ENCODE measurements at places on chromosomes 6 and 20. TPM values are rescaled to one million over a fixed set of nuclear protein-coding genes. Genes with fewer than 3 reads are reported as not detected.

GRCh38 chr20:15703171-15703911 lies 869.9 kb downstream of the KIF16B start:
- DNase-seq = no peak

- no peak for DNase-seq
Measured at GRCh38 chr20:8557711-8558110, 425.6 kb downstream of the PLCB1 start.

DNA sequence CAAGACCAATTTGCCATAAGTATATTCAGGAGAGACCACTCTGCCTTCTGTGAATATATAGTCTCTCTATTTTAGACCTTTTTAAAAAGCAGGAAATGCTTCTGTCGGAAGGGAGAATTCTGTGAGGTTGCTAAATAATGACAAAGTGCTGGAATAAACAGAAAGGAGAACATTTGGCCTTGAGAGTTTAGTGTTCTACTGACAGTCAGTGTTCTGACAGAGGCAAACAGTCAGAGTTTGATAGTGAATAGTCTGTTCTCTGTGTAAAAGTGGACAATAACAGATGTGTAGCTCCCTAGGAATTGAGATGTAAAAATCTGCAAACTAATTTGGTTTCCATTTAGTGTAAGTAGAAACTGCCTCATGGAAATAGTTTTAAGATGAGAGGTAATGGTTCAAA lies 220.7 kb downstream of the PHF3 start:
- no peak for DNase-seq

GRCh38 chr6:103011605-103012004 lies 1618.1 kb downstream of the GRIK2 start:
- DNase-seq = no peak

GRCh38 chr6:84103029-84103428 lies 69.5 kb downstream of the MRAP2 start:
- DNase-seq = no peak

- no peak for DNase-seq
Measured at GRCh38 chr6:73515204-73515655, 5.6 kb downstream of the EEF1A1 start.

DNA sequence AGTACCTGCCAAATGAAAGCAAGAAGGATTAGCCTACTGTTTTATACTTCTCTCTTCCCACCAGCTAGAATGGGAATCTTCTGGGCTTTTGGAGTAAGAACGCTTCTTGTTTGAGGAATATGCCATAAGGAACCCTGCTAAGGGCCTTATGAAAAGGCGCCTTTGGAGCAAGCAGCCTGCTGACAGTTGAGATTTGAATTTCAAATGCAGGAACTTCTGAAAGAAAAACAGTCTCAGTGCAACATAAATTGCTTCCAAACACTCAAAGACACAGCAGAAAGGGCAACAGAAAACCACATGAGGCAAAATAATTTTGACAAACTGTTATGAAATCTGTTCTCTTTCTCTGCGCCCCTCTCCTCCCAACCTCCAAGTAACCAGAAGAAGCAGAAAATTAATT lies 149.4 kb upstream of the B3GAT2 start:
- no peak for DNase-seq

DNA sequence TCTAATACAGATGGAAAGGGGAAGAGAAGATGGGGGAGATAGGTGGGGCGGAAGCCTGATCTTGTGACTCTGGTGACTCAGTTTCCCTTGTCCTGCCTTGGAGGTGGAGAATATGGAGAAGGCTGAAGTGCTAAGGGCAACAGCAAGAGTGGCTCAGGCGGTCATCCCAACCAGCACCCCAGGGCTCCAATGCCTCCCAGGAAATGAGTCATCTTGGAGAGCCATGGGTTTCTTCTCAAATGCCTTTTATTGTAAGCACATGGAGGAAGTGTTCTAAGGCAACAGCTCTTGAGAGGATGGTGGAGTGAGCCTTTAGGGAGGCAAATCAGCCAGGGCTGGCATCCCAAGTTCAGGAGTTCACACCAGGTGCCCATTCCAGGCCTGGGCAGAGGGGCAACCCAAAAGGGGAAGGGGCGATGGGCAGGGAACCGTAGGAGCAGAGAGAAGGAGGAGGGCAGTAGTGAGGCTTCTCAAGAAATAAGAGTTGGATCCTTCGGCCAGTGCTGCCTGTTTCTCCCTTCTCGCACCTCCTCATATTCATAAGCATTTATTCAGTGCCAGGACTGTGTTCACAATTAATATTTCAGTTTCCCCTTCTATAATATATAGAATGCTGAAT lies 13.2 kb upstream of the AHCY start:
- no peak for DNase-seq

DNA sequence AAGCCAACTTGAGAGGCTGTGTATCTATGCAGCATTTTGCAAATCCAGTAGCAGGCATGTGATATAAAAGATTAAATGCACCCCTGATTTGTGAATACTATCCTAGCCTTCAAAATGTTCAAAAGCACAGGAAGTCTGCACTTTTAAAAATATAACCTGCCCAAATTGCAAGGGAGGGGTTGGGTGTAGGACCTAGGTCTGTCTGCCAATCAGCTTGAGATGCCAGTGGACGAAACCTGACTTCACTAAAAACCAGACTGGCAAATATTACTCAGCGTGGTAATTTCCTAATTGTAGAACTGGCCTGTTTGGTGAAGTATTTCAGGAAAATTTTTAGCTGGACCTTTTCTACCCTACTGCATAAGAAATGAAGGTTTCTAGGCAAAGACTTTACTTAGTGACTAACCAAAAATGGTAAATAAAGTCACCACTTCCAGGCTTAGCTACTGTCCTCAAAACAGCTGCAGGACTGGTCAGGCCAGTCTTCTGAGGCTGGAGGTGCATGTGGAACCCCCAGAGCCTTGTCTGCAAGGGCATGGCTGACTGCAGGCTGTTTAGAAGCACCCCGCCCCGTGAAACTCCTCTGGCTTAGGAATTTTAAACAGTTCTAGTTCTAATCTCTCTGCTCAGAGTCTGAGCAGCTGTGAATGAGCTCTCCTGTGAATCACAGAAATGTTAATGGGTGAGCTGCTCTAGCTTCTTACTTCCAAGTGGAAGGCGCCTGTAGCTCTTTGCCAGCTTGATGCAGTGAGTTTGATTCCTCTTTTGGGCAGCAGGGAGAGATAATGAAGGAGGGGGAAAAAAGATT lies 104.4 kb upstream of the ESR1 start:
- DNase-seq = no peak

GRCh38 chr20:17460119-17460518 lies 71.1 kb downstream of the BFSP1 start:
- DNase-seq = no peak

DNA sequence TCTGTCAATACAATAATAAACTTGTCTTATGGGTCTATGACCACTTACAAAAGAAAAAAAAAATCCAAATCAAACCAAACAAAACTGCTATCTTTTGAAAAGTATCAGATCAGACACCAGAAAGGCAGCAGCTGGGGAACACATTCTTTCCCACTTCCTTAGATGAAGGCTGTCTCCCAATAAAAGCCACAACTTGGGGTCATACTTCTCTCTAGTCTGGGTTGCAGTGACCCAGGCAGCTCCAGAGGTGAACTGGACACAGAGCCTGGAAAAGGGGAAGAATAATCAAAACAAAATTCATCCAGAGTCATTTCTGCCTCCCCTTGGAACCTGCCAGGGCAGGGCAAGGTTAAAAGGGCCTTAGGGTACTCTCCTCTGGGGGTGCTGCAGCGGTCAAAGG lies 19.1 kb downstream of the ATXN1 start:
- no peak for DNase-seq

The KHDC1L gene
- polyA plus RNA-seq = 0.62 TPM

The COL9A1 gene
- 33.0 TPM for polyA plus RNA-seq

The RNF182 gene
- 2.8 TPM for polyA plus RNA-seq

The VWA7 gene
- polyA plus RNA-seq = 8.5 TPM

The SLC17A5 gene
- 23.2 TPM for polyA plus RNA-seq

The GATA5 gene
- 6.9 TPM for polyA plus RNA-seq

The GRM4 gene
- 0.53 TPM for polyA plus RNA-seq

The KCNK15 gene
- polyA plus RNA-seq = 0.07 TPM

The MUC22 gene
- polyA plus RNA-seq = not detected

The CDSN gene
- polyA plus RNA-seq = not detected

The KIF25 gene
- polyA plus RNA-seq = 0.76 TPM

All from left kidney (tissue), 8 donors.